ENCODE measurements at places on chromosomes 16 and 17. TPM values are rescaled to one million over a fixed set of nuclear protein-coding genes. Genes with fewer than 3 reads are reported as not detected.

DNA sequence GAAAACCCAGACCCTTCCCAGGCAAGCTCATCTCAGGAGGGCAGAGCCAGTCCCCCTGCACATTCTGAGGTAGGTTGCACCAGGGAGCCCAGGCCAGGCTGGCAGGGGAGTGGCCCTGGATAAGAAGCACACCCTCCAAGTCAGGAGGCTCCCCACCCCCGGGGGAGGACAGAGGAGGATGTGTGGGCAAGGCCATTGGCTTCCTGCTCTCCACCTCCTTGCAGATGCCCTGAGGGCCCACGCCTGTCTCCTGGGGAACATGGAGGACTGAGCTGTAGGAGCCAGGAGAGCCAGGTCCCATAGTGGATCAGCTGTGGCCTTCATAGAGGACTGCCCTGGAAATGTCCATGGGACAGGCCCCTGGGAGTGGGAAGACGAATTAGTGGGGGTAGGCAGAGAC lies 126.7 kb downstream of the IRF8 start:
- no peak for DNase-seq

CACNG5 gene
- not detected for total RNA-seq

- peak; percentile 88 for DNase-seq
These were observed 7.3 kb downstream of the ARHGAP27 start for GRCh38 chr17:45425125-45425983.

DNA sequence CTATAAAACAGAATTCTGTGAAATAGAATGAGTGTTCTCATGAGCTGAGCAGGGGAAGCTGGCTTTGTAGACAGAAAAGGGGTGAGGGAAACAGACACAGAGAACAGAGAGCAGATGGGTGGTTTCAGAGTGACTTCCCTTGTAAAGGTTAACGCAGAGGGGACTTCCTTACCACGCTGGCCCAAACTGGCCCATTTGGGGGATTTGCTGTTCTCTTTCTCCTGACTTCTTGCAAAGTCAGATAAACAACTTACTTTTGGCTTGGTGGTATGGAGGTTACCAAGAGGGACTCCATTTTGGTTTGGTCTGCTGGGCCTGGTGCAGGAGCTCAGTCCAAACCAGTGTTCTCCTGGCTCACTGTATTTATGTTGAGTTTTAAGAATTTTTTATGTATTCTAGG lies 48.4 kb downstream of the SEC14L1 start:
- DNase-seq, result no peak

GRCh38 chr17:28394337-28395116 lies 11.5 kb downstream of the SLC46A1 start:
- DNase-seq, result no peak

Data from lower lobe of right lung (tissue), 2 donors.